Activated CD4-positive, alpha-beta T cell treated with anti-CD3 and anti-CD28 coated beads for 24 hours (primary cell): ENCODE measurements at places on chromosomes 7 and 10.

DNA sequence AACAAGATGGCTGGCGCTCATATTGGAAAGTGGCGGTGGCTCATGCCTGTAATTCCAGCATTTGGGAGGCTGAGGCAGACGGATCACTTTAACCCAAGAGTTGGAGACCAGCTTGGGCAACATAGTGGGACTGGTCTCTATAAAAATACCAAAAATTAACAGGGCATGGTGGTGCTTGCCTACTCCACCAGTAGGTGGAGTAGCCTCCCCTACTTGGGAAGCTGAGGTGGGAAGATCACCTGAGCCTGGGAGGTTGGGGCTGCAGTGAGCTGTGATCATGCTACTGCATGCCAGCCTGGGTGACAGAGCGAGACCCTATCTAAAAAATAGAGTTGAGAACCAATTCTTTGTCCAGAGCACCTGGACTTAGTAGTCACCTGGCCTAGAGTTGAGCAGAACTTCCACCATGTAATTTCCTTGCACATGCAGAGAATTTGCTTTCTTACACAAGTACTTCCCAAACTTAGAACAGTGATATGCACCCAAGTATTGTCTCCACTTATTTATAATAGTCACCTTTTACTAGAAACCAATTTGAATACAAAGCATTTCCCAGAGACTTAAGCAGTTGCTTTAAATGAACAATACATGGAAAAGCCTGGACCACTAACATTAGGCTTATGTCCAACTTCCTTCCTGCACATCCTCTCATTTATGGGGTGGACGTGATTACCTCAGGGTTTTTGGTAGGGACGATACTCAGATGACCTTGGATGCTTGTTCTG lies 15.9 kb downstream of the LAMB4 start:
- DNase-seq: no peak

- DNase-seq: peak; percentile 8
These were observed 51.6 kb downstream of the PRLHR start for GRCh38 chr10:118543714-118544400.

DNA sequence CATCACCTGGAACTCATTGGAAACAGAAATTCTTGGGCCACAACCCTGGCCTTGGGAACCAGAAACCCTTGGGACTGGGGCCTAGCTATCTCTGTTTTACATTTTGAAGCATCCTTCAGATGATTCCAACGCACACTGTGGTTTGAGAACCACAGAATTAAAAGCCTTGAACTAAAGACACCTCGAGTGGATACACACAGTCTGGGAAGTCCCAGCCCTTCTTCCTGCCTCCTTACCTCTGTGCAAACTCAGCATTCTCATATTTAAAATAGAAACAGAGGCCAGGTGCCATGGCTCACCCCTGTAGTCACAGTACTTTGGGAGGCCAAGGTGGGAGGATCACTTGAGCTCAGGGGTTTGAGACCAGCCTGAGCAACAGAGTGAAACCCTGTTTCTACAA lies 12.9 kb downstream of the NPFFR1 start:
- DNase-seq: no peak

DNA sequence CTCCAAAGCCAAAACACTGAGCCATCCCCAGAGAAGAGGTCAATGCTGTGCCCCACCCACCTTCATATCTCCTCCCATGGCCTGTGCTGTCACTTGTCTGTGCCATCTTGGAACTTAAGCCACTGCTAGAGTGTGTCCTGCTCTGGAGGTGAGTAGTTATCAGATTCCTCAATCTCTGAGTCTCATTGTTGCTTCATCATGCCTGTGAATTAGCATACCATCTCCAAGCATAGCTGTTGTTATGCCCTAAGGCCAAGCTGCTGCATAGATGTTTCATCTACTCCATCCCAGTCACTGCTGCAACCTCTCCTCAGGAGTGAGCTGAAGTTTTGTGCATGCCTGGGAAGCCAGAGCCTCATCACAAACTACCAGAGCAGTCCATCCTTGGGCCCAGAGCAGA lies 349.0 kb downstream of the ZWINT start:
- no peak for DNase-seq

- no peak for DNase-seq
These were observed 16.3 kb downstream of the TES start for GRCh38 chr7:116226664-116227063.

DNA sequence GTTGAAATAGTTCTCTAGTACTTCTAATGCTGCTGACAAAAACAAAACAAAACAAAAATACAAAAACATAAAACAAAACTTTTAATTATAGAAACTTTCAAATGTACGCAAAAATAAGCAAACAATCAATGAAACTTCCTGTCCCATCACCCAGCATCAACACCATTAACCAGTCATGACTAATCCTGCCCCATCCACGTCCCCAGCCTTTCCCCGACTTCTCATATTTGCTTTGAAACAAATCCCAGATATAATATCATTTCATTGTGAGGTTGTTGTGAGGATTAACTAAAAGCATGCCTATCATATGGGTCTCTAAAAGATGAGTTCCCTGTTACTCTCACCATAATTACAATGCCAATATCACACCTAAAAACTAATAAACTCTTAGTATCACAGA lies 55.7 kb downstream of the CSTF2T start:
- DNase-seq: no peak
